SK-N-SH treated with all-trans-retinoic acid at 6 μM for 48 hours (cell line): ENCODE measurements at places on chromosomes 1 and 21.

GRCh38 chr1:72557446-72558049, 275.2 kb upstream of the NEGR1 start:
- peak; percentile 74 for ATAC-seq

DNA sequence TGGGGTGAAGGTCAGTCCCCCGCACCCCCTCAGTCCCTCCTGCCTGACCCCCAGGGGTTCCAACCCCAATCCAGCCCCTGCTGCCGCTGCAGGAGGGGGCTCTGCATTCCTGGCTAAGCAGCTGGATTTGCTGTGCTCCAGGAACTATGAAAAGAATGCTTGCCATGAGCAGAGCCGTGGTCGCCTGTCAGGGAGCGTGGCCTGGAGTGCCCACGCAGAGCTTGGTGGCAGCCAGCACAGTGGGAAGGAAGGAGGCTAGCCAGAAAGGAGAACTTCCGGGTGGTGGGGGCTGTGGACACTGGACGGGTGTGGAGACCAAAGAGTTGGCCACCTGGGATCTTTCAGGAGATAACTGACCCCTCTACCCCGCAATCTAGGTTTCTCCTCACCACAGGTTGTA, 5.6 kb downstream of the COL8A2 start:
- no peak for ATAC-seq

GRCh38 chr21:34913811-34914210, 135.3 kb downstream of the RUNX1 start:
- peak; percentile 71 for ATAC-seq

DNA sequence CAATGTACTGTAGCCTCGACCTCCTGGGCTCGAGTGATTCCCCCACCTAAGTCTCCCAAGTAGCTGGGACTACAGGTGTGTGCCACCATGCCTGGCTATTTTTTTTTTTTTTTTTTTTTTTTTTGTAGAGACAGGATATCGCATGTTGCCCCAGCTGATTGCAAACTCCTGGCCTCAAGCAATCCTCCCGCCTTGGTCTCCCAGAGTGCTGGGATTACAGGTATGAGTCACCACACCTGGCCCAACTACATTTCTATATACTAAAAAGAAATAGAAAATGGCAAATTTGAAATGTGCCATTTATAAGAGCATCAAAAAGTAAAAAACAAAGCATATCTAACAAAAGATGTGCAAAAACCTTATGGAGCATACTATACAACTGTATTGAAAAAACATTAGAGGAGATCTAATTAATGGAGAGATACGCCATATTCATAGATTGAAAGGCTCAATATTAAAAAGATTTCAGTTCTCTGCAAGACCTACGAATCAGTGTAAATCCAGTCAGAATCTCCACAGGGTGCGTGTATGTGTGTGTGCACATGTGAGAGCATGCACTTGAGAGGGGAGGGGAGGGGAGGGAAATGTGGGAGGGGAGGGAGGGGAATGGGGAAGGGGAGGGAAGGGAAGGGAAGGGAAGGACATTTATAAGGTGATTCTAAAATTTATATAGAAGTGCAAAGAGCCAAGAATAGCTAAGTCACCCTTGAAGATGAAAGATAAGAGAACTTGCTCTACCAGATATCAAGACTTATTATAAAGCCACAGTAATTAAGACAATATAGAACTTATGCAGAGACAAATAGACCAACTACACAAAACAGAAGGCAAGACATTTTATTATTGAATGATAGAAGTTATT, 15.5 kb upstream of the PADI4 start:
- no peak for ATAC-seq

GRCh38 chr1:157369808-157370521, 182.3 kb downstream of the FCRL5 start:
- peak; percentile 95 for ATAC-seq

- ATAC-seq: no peak
These were observed 11.7 kb upstream of the SUMO3 start for GRCh38 chr21:44829507-44830092.

GRCh38 chr21:39181205-39181818, 1.9 kb downstream of the PSMG1 start:
- no peak for ATAC-seq

DNA sequence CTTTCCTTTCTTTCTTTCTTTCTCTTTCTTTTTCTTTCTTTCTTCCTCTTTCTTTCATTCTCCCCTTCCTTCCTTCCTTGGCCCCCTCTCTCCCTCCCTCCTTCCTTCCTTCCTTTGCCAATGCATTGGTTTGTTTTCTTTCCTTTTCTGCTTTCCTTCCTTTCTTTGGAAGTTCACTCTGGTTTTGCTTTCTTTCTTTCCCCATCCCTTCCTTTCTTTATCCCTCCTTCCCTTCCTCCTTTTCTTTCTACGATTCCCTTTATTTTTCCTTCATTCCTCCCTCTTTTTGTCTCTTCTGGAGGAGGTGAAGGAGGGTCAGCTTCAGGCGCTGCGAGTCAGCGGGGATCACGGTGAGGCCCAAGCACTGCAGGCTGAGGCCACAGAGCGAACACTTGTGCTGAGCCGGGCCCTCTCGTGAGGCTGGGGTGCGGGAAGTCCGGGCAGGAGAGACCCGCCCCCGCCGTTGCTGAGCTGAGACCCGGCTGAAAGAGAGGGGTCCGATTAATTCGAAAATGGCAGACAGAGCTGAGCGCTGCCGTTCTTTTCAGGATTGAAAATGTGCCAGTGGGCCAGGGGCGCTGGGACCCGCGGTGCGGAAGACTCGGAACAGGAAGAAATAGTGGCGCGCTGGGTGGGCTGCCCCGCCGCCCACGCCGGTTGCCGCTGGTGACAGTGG, 1.5 kb downstream of the SIM2 start:
- no peak for ATAC-seq

DNA sequence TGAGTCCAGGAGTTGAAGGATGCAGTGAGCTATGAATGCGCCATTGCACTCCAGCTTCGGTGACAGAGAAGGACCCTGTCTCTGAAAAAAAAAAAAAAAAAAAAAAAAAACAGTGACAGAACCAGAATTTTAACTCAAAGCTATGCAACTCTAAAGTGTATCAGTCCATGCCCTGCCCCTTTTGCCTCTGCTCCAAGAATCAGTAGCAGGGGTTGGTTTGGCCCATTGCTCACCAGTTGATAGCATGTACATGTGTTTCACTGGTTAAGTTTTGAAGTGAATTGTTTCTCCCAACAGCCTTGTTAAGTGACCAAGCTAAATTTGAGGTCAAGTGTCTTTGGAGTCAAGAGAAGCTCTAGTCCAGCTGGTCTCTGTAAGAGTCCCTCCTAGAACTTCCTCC, 245.9 kb downstream of the PLPP3 start:
- ATAC-seq: no peak

- no peak for ATAC-seq
These were observed 25.2 kb upstream of the RABGAP1L start for GRCh38 chr1:174134003-174134659.

DNA sequence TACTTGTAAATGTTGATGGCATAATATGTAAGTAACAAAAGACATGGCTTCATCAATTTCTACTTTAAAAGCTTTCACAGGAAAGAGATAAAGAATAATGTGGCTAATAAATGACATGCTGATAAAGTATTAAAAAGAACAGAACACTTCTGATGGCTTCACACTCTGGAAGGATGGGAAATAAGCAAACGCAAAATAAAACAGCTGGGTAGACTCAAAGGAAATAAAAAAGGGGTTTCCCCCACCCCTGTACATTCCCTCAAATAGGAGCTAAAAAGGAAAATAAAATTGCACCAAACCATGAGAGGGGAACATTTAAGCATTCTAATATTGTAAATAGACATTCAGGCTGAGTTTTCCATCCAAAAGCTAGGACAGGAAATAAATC, 27.0 kb upstream of the DYRK1A start:
- no peak; the same call in 2 of the 3 replicates for ATAC-seq

GRCh38 chr21:35737899-35738346, 322.4 kb downstream of the SETD4 start:
- ATAC-seq: no peak; the same call in 2 of the 3 replicates

GRCh38 chr1:43437031-43437973, 16.4 kb downstream of the HYI start:
- ATAC-seq: no peak

DNA sequence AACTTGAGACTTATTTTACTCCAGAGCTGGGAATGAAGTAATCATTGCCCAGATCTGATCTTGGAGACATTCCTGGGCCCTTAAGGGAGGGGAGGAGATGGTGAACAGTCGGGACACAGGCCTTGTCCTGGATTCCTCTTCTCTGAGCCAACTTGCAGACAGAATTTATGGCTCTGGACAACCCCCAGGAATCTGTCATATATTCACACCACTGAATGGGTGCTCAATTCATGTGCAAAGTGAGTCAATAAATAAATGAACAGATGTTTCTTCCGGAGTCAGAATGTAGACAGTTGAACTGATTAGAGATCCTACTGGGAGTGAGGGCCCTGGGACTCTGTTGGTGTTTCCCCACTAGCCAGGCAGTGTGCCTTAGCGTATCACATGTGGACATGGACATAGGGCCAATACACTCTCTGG, 2.6 kb downstream of the TUFT1 start:
- peak; percentile 31 for ATAC-seq

- ATAC-seq: no peak
These were observed 46.2 kb downstream of the GALNT2 start for GRCh38 chr1:230113235-230113592.

GRCh38 chr1:230071316-230071715, 4.3 kb downstream of the GALNT2 start:
- no peak for ATAC-seq

DNA sequence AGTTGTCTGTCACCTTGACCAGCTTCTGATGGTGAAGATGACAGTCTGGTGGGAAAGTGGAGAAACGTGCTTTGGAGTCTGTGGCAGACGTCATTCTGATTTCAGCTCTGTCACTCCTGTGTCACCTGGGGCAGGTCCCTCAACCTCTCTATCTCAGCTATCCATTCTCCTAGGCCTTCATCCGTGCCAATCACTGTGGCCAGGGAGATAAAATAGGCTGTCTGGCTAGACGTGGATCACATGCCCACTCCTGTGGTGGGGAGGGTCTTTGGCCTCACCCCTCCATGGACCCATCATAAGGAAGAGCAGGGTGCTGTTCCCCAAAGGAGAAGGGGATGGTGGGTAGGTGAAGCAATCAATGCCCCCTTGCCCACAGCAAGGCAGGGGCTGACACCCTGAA, 140.3 kb downstream of the ACTL8 start:
- ATAC-seq: no peak

DNA sequence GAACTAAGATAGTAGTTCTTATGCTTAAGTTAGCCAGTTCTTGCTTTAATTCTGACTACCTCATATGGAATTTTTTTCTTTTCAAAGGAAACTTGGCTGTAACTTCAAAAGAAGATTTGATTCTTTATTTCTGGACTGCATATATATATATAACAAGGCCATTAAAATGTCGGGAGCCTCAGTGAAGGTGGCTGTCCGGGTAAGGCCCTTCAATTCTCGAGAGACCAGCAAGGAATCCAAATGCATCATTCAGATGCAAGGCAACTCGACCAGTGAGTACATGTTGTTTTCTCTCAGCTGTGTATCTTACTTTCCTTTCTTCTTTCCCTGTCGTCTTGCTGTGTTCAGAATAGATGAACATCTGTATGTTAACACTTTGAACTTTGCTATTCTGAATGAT, 21.8 kb downstream of the KIF1B start:
- no peak for ATAC-seq

- no peak for ATAC-seq
These were observed 44.0 kb upstream of the FMO2 start for GRCh38 chr1:171140956-171141687.

GRCh38 chr1:155272466-155273342, 600 bp downstream of the CLK2 start:
- ATAC-seq: peak; percentile 62

DNA sequence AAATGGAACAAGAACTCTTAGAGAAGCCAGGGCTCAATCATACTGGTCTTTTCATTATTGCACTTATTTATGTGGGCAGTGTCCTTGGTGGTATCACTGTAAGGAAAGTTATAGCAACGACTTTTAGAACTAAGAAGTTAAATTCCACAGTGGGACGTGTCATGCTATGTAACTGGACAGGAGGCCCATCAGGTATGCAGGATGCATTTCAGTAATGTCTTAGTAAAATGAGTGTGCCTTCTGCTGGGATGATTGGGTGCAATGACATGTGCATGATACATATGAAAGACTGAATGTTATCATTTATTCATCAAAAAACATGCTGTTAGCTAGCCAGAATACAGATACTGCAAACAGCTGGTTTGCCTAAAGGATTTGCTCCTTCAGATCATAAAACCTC, 6.9 kb upstream of the ATP1B1 start:
- no peak for ATAC-seq

DNA sequence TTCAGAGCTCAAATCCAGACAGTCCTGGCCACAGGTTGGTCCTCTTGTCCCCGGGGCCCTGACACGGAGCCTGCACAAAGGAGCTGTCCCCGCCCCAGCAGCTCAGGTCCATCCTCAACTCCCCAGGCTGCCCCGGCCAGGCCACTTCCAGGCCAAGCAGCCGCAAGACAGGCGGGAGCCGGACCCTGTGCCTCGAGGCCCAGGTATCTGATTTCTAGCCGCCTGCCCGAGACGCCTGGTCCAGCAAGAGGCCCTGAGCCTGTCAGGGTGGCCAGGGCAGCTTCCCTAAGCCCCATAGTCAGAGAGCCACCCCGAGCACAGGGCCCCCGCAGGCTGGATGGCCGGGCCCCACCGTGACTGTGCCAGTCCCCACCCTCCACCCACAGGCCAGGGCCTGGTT, 165.3 kb downstream of the PRDM16 start:
- ATAC-seq: no peak

- peak; percentile 60; the same call in 2 of the 3 replicates for ATAC-seq
These were observed 47.3 kb downstream of the LYPLAL1 start for GRCh38 chr1:219220945-219221344.

- no peak for ATAC-seq
These were observed 71.5 kb upstream of the ACTL8 start for GRCh38 chr1:17683598-17683997.

- no peak for ATAC-seq
These were observed 251.3 kb upstream of the FGGY start for GRCh38 chr1:59045636-59046035.

- no peak for ATAC-seq
These were observed 1.8 kb downstream of the CD101 start for GRCh38 chr1:117003223-117003875.

- ATAC-seq: peak; percentile 82
These were observed 8.6 kb downstream of the HJV start for GRCh38 chr1:146012703-146013558.

GRCh38 chr1:97340951-97341350, 579.9 kb downstream of the DPYD start:
- peak; percentile 95 for ATAC-seq

- ATAC-seq: peak; percentile 44
These were observed 754 bp upstream of the LSS start for GRCh38 chr21:46229133-46229922.

- ATAC-seq: no peak
These were observed 4.6 kb downstream of the TRIM11 start for GRCh38 chr1:228401782-228402640.

GRCh38 chr1:36884801-36885200, 149.5 kb downstream of the GRIK3 start:
- ATAC-seq: no peak

DNA sequence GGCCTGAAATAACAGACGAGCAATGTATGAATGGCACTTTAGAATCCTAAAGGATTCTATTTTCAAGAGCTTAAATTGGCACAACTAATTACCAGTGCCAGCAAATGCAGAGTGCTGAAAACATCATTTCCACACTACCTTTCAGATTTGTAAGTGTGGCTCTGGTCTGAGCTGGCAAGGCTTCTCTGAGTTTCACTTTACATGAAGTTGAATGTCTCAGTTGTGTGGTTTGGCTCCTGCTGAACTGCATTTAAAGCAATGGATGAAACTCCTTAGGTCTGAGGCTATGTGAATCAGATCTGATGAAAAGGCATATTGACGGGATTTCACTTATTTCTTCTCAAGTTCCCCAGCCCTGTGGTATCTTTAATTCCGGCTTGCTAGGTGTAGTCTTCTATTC, 114.8 kb upstream of the PTGFR start:
- peak; percentile 30; the same call in 1 of the 3 replicates for ATAC-seq
